ENCODE measurements at places on chromosomes 3 and 15.

DNA sequence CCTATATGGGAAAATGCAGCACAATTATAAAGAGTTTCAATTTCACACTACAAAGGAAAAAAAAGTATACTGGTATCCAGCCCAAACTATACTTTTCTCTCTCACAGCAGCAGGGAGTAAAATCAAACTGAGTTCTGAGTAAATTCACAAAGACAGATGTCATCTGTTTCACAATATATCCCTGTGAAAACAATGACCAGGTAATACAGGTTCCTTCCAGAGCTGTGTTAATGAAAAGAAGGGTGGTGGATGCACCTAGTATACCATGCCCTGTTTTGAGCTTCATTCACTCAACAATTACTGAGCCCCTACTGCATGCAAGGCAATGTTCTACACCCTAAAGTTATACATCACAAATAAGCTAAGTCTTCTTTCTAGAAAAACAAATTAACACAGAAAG, 108.5 kb downstream of the TJP1 start:
- no peak for DNase-seq

GRCh38 chr3:42844412-42844713, 31.3 kb downstream of the CYP8B1 start:
- peak; percentile 33 for DNase-seq

GRCh38 chr3:124776856-124777255, 46.6 kb downstream of the UMPS start:
- DNase-seq = no peak

- no peak for DNase-seq
Measured at GRCh38 chr3:67329358-67329757, 325.1 kb downstream of the SUCLG2 start.

DNA sequence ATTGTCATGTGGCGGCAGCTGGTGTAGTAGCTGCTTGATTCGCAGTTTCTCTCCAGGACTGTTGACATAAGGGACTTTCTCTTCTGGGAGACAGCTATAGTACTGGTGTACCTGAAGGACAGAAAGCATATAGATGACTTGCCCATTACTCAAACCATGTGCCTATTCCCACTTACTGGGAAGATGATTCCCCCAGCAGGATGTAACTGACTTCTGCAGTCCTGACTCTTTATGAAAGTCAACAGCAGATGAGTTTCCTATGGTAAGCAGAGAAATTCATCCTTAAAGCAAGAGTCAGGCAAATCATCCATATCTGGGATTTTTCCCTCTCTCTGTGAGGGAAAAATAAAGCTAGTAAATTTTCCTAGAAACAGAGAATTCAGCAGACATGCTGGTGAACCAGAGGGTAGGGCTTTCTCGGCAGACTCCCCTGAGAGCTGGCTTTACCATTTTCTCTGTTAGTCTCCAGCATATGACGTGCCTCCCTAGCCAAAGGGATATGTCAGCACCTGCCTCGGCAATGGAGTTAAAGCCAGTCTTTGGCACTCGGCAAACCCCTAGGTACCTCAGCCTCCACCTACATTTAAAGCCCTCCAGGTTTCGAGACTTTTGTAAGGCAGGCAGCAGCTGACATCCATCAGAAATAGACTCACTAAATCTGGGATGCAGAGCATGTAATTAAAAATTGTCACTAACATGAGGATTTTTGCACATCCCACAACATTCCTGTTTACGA, 62.1 kb downstream of the PRICKLE2 start:
- no peak for DNase-seq

- DNase-seq = no peak
Measured at GRCh38 chr3:184937611-184938010, 125.6 kb downstream of the VPS8 start.

DNA sequence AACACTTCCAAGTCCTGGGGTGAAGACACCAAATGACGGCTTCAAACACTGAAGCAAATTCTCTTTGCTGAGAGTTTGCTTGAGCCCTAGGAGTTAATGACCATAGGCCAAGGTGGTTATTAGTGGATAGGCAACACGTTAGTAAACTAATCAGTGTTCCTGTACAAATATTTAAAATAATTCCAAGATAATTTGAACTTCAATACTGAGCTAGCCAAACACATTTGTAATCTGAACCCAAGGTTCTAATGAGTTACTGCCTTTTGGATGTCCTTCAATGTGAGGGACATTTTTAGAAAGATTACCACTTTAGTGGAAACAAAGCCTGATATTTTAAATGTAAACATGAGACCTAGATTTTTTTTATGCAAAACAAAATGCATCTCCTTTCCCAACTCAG, 94.6 kb downstream of the THRB start:
- DNase-seq = no peak

DNA sequence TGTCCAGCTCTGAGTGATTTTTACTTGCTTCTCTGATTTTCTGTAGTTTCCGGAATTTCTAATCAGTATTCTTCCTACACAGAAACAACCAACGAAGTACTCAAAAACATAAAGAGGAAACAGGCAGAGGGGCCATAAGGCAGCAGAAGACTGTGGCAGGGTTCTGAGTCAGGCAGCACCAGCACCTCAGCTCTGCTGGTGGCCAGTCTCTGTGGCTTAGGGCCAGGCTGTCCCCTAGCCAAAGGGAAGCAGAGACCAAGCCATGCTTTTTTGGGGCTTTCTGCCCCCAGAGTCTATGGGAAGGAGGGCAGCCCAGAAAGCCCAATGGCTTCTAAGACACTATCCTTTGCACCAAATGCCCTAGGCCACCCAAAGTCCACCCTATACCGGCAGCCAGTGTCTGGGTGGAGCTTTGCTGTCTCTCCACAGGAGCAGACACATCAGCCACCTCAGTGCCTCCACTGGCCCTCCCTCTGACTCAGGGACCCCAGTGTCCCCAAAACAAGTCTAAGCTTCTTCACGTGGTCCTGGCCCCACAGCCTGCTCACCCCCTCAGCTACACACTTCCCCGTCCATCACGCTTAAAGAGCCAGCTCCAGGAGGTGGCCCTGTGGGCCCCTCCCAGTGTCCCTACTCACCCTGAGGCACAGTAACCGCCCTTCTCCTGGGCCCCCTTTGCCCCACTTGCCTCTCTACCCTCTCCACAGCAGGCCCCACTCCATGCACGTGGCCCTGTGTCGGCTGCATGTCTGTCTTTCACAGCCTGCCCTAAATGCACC, 46.2 kb downstream of the CCDC12 start:
- no peak for DNase-seq

- no peak for DNase-seq
Measured at GRCh38 chr3:123686251-123686650, 101.4 kb upstream of the HACD2 start.

- no peak for DNase-seq
Measured at GRCh38 chr15:77864211-77865105, 213.1 kb downstream of the TBC1D2B start.

DNA sequence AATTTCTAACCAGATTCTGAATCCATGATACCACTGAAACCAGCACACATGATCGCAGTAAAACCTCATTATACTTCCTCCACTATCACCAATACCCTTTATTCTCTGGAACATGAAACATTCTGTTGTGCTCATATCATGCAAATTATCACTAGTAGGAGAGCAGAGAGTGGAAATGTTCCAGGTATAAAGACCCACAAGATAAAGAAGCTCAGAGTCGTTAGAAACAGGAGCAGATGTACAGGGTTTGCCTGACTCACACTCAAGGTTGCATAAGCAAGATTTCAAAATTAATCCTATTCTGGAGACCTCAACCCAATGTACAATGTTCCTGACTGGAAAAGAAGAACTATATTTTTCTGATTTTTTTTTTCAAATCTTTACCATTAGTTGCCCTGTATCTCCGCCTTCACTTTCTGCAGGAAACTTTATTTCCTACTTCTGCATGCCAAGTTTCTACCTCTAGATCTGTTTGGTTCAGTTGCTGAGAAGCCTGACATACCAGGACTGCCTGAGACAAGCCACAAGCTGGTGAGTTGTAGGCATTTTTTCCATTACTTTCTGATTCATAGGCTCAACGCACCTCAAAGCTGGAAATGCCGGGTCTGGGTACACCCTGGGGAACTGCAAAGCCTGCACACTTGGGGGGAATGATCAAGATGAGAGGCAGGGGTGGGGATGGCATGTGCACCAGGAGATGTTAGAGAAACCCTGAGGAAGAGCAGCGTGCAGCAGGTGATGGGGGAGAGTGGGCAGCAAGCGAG, at the start of gene CCR2:
CCR2 (plus strand) TSS at position 465 of the 764 bp plus-strand sequence. CDS start 3,417 bp downstream, outside the sequence.
- no peak for DNase-seq

DNA sequence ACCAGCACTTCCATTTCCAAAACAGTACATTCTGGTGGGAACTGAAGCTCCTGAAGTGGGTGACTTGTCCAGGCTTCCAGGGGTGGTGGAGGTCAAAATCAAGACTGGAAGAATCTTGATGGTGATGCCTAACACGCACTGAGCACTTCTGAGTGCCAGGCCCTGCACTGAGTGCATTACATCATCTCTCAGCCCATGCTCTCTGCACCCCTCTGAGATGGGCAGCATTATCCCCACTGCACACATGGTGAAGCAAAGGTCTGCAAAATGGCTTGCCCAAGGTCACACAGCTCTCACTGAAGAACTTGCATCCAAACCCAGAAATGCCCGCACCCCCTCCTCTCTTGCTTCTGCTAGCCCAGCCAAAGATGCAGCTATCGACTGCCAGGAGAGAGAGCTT, 36.9 kb downstream of the NTRK3 start:
- DNase-seq = no peak

- no peak for DNase-seq
Measured at GRCh38 chr15:76309601-76310330, 1.5 kb downstream of the ETFA start.

DNA sequence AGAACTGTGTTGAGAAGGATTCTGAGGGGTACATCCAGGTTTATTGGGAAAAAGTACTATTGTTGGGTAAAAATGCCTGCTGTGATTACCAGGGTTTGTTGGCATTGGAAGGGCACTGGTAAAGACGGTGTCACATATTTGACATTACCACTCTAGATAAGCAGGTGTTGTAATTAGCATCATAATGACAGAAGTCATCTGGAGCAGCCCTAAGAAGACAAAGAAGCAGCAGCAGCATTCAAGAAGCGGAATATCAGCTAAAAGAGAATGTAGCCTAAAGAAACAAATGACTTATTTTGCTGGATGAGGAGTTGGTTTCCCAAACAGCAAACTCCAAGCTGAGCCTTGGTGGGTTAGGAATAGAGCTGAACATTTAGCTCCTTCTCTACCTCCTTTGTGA, 30.5 kb upstream of the ZFAND6 start:
- no peak for DNase-seq

DNA sequence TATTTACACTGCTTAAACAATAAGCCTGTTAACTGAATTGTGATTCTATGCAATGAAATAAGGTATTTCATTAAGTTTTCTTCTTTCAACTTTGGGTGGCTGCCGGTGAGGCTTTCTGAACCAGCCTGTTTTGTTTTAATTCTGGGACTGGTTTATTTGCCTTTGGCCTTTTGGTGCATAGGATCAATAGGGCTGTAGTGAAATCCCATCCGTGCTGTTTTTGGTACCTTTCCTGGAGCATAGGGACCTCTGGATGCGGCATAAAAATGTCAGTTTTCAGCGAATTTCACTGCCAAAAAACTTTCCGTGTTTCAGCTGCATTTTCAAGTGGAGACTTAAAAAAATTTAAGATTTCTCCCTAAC, 514 bp downstream of the PLS1 start:
- DNase-seq = no peak
